ENCODE measurements at places on chromosomes 11 and 22.

- no peak for DNase-seq
These were observed 28.5 kb upstream of the MUC5B start for GRCh38 chr11:1194231-1194976.

GRCh38 chr22:25563761-25564319 is 635 bp upstream of the GRK3 start:
- no peak for DNase-seq

DNA sequence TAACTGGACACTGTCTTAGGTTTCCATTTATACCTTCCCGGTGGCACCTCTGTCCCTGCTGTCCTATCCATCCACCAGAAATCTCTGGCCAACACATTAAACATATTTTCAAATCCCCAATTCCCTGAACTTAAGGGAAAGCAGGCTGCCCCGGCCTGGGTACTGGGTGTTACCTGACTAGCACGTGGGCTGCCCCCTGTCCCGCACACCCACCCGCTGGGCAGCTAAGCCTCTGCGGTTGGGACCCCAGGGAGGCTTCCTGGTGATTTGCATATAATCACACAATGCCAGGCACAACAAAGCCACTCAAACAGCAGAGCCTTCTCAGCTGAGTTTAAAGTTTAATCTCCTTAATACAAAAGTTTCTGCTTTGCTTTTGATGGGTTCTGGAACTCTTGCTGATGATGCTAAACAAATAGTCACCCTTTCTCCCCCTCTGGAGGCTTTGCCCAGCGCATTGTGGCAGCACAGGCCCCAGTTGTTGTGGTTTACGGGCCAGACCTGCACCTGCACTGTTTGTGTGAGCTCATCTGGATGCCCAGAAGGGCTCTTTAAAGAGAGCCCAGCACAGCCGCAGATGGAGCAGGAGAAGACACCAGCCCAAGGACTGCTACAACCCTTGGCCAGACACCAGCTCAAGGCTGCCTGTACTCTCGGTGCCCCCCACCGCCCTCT is 59.9 kb upstream of the POU2AF1 start:
- DNase-seq, result no peak

DNA sequence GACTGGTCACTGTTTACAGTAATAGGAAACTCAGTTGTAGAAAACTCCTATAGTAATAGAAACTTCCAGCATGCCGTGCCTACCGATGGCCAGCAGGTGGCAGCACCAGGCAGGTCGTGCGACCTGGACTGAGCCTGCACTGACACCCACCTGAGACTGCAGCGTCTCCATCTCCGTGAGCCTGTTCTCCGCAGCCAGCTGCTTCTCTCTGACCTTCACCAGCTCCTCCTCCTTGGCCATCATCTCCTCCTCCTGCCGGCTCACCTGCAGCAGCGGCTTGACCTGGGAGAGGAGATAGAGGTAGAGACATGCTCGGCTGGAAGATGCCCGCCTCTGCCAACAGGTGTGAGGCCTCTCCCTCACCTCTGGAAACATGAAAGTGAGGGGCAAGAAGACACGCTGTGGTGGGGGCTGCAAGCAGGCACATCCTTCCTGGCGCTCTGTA is 48.5 kb downstream of the APOL1 start:
- DNase-seq, result peak; percentile 84

- DNase-seq, result no peak
These were observed 74.9 kb downstream of the DYNC2H1 start for GRCh38 chr11:103183981-103184611.

- no peak for DNase-seq
These were observed 23.6 kb downstream of the DCPS start for GRCh38 chr11:126327281-126328000.

GRCh38 chr11:88106666-88107065 is 68.6 kb downstream of the RAB38 start:
- no peak for DNase-seq

DNA sequence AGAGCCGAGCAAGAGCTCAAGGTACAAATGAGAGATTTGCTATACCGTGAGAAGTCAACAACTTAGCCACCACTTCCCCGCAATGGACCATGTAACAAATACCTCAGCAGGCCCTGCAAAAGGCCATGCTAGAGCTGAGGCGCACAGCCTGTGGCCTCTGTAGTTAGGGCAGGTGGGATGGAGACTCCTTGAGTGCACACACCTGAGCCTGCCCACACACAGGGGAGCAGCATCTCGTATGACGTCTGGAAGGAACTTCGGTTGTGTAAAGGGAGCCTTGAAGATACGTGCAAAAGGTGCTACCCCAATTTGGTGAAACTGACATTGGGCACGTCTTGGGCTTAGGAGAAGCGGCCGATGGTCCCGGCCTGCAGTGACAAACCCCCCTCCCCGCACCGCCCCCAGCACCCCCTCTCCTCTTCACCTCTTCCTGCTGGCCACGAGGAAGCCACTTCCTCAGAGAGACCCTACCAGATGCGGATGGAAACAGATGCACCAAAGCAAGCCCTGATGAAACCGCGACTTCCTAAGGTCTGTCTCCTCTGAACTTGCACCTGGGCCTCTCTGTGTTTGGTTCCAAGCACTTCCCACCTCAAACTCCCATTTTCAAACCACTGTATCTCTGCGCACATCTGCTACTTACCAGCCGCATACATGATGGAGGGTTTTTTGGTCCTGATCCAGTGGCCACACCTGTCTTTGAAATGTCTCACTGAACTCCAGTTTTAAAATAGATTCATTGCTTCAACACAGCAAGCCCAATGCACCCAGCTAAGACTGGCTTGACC is 10.6 kb downstream of the CDPF1 start:
- DNase-seq, result no peak

GRCh38 chr11:70326833-70327232 is 56.3 kb downstream of the PPFIA1 start:
- no peak for DNase-seq

DNA sequence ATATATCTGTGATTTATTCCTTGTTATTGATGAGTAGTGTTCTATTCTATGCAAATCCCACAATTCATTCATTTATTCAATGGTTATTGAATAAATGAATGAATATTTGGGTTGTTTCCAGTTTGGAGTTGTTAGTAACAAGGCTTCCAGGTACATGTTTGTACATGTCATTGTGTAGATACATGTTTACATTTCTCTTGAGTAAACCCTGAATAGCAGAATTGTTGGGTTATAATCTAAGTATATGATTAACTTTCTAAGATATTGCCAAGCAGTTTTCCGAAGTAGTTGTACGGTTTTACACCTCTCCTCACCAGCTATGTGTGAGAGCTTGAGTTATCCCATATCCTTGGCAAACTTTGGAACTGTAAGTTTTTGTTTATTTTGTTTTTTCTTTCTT is 18.5 kb upstream of the OR8G1 start:
- no peak for DNase-seq

- DNase-seq, result no peak
These were observed 164.6 kb downstream of the ETS1 start for GRCh38 chr11:128422576-128423370.

- peak; percentile 63 for DNase-seq
These were observed 78.7 kb upstream of the DRD2 start for GRCh38 chr11:113553915-113554314.

GRCh38 chr22:19050117-19050516 is 72.1 kb downstream of the DGCR2 start:
- no peak for DNase-seq

DNA sequence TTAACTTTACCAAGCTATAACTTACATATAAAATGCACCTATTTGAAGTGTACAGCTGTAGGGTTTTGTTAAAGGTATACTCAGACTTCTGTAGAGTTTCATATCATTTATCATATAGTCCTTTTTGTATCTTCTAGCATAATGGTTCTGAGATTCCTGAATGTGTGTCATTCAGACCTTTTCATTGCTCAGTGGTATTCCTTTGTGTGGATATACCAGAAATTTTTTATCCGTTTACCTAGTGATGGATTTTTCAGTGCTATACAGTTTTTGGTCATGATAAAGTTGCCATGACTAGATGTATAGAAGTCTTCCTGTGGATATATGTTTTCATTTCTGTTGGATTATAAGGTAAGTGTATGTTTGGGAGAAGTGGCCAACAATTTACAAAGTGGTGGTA is 6.3 kb upstream of the PITPNB start:
- no peak for DNase-seq

- no peak for DNase-seq
These were observed 11.6 kb upstream of the ALKBH3 start for GRCh38 chr11:43868852-43869567.

- DNase-seq, result no peak
These were observed 27.3 kb upstream of the CREB3L1 start for GRCh38 chr11:46249938-46250744.

- DNase-seq, result no peak
These were observed 3.2 kb upstream of the FJX1 start for GRCh38 chr11:35614939-35615569.

DNA sequence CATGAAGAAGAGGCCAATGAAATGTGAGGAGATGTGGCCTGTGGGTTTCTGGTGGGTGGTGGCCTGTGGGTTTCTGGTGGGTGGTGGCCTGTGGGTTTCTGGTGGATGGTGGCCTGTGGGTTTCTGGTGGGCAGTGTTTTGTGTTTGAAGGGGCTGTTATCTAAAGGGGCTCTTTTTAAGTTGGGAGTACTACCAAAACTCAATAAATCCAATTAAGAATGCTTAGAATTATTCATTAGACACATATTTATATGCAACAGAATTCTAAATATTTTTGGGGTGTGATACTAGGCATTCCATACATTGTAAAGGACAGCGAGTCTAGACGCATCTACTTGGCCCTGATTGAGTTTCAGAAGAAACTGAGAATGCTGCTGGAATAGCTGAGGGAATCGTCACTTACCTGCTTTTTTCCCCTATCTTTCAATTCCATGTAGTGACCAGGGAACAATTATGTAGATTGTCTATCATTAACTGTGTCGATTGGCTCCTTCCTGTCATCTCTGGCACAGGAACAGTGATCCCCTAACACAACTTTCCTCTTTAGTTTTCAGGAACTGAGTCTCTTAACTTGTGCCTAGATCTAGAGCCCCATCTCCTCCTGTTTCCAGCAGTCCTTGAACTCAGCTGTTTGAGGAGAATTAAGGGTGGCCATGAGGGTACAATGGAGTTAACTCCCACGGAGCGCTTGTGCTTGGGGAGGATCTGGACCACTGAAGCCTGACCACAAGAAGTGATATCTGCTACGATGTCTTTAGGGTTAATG is 37.3 kb upstream of the TOP3B start:
- no peak for DNase-seq

DNA sequence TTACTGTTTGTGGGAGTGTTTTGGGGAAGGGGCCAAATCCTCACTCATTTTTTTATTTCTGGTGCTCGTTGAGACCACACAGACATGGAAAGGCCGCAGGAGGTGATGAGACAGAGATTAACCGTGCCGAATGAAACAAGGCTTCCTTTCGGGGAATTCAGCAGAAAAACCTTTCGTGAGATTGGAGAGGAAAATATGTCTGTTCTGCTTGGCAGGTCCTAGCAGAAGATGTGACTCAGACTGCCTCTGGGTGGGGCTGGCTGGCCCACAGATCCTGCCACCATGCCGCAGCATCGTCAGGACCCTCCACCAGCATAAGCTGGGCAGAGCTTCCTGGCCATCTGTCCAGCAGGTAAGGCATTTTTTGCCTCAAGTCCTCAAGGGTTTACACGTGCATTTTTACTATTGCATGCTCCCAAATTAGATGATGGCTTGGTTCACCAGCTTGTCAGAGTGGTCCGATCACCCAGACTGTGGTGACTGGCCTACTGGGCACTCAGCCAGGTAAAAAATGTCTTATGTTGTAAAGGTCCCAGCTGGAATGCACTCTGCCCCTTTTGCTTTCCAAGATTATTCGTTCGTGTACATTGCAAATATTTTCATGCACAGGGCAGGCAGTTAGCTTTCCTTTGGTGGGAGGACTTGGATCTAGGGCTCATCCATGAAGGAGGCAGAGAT is 1.5 kb downstream of the DDB2 start:
- no peak for DNase-seq

- peak; percentile 54 for DNase-seq
These were observed 13.3 kb upstream of the RASL10A start for GRCh38 chr22:29328566-29329500.

DNA sequence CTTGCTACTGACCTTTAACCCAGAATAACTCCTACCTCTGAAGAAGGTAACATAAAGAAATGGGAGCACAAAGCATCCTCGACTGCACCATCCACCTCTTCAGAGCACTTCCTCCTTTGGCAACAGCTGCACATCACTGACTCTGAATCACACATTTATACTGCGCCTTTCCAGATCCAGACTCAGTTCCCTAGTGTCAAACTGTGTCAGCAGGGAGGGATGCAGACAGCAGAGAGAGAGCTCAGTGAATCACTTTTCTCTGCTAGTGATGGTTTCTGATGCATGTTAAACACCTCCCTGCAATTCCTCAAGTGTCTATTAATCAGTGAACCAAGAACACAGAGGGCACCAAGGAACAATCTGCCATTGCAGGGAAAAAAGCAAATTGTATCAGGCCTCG is 118.9 kb downstream of the PLEKHA7 start:
- no peak for DNase-seq

GRCh38 chr11:126331286-126331685 is 24.2 kb upstream of the ST3GAL4 start:
- DNase-seq, result no peak

- peak; percentile 24 for DNase-seq
These were observed 33.2 kb upstream of the CCDC89 start for GRCh38 chr11:85718991-85719807.

DNA sequence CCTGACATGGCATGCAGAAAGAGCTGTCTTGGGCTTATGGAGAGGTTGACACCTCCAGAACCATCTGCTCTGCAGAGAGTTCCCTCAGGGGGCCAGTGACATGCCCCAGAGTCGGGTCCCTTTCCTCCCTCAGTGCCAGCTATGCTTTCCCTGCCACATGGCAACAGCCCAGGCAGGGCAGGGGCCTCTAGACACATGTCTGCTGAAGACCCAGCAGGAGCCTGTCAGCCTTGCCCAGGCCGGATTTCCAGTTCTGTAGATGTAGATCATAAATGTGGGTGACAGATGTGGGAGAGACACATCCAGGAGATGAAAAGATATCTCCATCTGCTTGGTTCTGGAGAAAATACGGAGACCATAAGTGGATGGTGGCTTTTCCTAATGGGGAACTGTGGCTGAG is 25.5 kb downstream of the NAV2 start:
- DNase-seq, result no peak

- peak; percentile 54 for DNase-seq
These were observed 2.5 kb upstream of the ZDHHC8 start for GRCh38 chr22:20128902-20129746.

- DNase-seq, result no peak
These were observed 425.9 kb downstream of the TMEM135 start for GRCh38 chr11:87463486-87464102.

- DNase-seq, result no peak
These were observed 235.3 kb downstream of the CSNK2A3 start for GRCh38 chr11:11117730-11118129.

GRCh38 chr11:26851696-26852095 is 129.8 kb upstream of the SLC5A12 start:
- DNase-seq, result no peak

Measured in glutamatergic neuron (in vitro differentiated cells).